Caco-2 (cell line): ENCODE measurements at places on chromosomes 6 and 20. TPM values are rescaled to one million over a fixed set of nuclear protein-coding genes. Genes with fewer than 3 reads are reported as not detected.

Gene SLC17A1
- not detected in 2 replicates for total RNA-seq

Gene ATP9A
- 102 and 104 TPM in 2 replicates for total RNA-seq

Gene CYB5R4
- total RNA-seq = 23.2 and 23.7 TPM in 2 replicates

Gene CST5
- not detected in 2 replicates for total RNA-seq

Gene RALGAPA2
- 17.3 and 19.1 TPM in 2 replicates for total RNA-seq

Gene KCNK16
- total RNA-seq = not detected in 2 replicates

Gene GPR6
- total RNA-seq = not detected in 2 replicates

Gene SLC12A5
- total RNA-seq = 0.56 and 1.9 TPM in 2 replicates

Gene EYS
- not detected in 2 replicates for total RNA-seq

Gene ADGB
- total RNA-seq = not detected in 2 replicates

Gene HLA-DMA
- 1.6 and 2.1 TPM in 2 replicates for total RNA-seq
